ENCODE measurements at places on chromosomes 5 and 9.

GRCh38 chr5:94361832-94362796, 256.3 kb downstream of the KIAA0825 start:
- DNase-seq = no peak

DNA sequence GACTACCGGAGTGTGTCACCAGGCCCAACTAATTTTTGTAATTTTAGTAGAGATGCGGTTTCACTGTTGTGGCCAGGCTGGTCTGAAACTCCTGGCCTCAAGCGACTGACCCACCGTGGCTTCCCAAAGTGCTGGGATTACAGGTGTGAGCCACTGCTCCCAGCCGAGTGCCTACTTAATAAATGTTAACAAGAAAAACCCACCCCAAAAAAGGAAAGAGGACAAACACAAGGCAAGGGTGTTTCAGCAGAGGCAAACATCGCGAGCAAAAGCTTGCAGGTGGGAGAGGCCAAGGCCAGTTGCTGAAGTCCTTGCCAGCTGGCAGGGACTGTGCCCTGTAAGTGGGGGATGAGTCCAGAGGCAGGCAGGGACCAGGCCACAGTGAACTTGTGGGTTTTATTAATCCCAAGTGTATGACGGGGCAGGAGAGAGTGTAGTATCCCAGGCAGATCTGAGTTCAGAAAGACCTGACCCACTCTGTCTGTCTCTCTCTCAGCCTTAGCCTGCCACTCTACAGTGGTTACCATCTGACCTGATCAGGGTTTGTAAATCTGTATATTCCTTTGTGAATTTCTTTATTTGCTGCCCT, 6.4 kb upstream of the FPGS start:
- DNase-seq = no peak

DNA sequence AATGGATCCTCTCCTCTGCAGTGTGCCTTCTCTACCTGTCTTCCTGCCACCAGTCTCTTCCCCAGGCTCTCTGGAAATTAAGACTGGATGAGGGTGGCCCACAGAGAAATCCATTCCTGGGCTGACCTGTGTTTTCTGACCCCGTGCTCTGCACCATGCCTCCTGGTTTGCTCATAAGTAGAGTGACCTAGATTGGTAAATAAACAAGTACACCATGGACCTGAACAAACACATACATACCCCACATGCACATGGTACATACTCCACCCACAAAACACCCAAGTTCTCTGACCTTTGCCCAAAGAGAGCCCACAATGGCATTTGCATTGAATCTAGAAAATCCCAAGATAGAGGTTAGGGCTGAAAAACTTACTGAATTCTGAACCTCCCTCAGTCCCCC, 77.5 kb upstream of the PLPP6 start:
- DNase-seq = no peak

DNA sequence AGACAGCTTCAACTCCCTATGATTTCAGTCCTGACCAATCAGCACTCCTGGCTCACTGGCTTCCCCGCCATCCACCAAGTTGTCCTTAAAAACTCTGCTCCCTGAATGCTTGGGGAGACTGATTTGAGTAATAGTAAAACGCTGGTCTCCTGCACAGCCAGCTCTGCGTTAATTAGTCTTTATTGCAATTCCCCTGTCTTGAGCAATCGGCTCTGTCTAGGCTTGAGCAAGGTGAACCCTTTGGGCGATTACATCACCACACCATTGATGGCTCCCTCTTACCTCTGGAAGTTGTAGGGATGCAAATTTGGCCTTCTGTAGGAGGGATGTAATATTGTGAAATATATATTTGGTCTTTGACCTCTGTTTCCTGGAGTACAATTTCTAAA, 2.9 kb upstream of the SLC23A1 start:
- DNase-seq = no peak

DNA sequence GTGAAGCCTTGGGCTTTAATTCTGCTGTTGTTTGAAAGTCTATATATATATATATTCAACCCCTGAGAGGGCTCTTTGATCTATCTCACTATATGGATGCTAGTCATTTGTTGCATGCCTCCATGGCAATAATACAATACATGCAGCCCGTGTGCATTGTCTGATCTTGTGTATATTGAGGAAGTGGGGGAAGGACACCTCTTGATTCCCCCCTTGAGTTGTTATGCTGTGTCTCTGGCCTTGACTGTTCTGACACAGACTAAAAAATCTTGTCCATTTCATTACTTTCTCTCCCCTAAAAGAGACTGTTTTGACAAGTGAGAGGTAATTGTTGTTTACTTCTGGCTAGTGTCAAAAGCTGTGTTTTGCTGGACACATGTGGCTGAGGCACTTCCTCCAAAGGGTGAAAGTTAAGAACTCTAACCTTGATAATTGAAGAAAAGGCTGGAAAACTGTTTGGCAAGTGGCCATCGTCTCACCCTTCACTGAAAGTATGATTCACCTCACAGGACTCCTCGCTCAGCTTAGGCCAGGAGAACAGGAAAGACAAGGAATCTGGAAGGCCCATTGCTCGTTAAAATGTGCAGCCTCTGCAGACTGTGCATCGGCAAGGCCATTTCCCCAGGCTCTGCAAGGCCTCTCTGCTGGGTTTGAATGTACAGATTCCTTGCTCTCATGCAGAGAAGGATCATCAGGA, 304.0 kb downstream of the PRELID2 start:
- no peak for DNase-seq

DNA sequence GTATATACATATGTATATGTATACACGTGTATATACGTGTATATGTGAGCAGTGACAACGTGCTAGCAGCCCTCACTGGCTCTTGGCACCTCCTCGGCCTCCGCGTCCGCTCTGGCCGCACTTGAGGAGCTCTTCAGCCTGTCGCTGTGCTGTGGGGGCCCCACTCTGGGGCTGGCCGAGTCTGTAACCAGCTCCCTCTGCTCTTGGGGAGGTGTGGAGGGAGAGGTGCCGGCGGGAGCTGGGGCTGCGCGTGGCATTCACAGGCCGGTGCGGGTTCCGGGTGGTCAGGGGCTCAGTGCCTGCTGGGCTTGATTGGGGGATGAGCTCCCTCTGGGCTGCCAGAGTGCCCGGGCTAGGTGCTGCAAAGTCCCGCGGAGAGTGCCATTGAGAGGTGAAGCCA, 24.1 kb upstream of the OSMR start:
- DNase-seq = no peak

DNA sequence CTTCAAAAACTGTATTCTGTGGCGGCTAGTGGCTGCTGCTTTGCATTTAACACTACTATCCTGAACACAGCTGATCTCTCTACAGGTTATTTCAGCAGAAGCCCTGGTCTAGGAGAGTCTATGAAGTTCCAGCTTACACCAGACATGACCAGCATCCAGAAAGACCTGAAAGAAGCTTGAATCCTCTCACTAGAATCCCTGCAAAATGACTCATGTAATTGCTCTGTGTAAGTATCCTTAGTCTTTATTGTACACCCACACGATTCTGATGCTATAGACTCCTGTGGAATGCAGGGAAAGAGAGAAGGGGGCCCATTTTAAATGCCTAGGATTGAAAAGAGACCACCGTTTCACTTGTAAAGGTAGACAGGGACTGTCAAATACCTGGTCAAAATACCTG, 859 bp upstream of the GRIA1 start:
- no peak for DNase-seq

GRCh38 chr5:53027913-53028312, 38.8 kb downstream of the ITGA2 start:
- DNase-seq = no peak

- no peak for DNase-seq
Observed at GRCh38 chr5:16784843-16785791, 151.0 kb downstream of the MYO10 start.

Measured in hypothalamus (tissue), 51 donors.